HCT116 (cell line): ENCODE measurements at places on chromosomes 7 and 10.

- DNase-seq: no peak
Measured at GRCh38 chr10:43206391-43207235, 60.3 kb downstream of the RASGEF1A start.

DNA sequence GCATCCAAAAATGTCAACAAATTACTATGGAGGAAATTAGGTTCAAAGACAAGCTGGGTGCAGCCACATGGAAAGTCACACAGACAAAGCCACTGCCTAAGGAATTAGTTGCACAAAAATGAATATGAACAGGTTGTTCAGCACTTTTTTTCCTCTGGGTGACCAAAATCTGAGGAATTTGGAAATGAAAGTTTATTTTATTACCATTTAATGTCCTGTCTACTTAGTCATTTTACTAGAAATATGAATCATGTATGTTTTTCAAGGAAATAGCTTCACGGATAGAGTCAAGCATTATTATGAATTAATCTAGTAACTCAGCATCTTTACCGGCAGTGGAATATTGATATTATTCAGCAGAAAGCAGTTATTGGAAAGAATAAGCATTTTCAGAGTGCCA lies 106.3 kb downstream of the ANK3 start:
- DNase-seq: no peak

DNA sequence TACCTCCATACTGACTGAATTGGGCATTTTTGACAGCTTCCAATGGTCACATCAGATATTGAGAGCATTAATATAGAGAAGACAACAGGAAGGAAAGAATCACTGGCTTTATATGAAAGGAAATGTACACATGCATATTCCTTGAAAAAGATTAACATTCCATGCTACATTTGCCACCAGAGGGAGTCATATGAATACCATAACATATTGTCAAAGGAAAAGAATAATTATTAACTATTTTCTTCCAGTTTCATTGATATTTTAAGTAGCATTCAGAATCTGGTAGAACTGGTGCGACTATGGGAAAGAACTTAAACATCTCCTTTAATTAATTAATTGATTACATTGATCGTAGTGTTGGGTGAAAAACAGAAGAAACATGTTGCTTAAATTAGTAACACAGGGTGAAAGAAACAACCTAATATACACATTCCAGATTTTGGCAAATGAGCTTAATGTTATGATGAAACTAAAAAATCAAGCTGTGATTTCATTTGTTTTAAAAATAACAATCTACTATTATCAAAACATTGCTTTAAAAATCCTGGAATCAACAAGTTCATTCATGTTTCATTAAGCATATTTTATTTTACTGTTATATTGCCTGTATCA lies 71.5 kb downstream of the GPR85 start:
- DNase-seq: peak; percentile 27

GRCh38 chr7:74379938-74380337 lies 73.8 kb upstream of the GTF2IRD1 start:
- no peak for DNase-seq

GRCh38 chr10:61789031-61789430 lies 112.5 kb upstream of the ARID5B start:
- no peak for DNase-seq

GRCh38 chr10:69348816-69349541 lies 67.7 kb downstream of the TACR2 start:
- DNase-seq: no peak

GRCh38 chr7:107230334-107230733 lies 61.5 kb downstream of the HBP1 start:
- no peak for DNase-seq

DNA sequence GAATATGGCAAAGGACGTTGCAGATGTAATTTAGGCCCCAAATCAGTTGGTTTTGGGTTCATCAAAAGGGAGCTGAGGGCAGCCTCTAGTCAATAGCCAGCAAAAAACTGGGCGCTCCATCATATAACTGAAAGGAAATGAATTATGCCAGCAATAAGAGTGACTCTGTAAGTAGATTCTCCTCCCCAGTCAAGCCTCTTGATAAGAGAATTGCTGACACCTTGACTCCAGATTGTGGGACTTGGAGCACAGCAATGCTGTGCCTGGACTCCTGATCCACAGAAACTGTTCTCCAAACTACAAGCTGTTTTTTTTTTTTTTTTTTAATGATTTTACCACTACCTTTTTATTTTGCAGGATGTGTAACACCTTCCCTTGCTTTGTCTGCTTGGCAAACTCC lies 25.5 kb downstream of the ZFAND4 start:
- no peak for DNase-seq

- DNase-seq: no peak
Measured at GRCh38 chr7:118286131-118286530, 61.6 kb downstream of the ANKRD7 start.

DNA sequence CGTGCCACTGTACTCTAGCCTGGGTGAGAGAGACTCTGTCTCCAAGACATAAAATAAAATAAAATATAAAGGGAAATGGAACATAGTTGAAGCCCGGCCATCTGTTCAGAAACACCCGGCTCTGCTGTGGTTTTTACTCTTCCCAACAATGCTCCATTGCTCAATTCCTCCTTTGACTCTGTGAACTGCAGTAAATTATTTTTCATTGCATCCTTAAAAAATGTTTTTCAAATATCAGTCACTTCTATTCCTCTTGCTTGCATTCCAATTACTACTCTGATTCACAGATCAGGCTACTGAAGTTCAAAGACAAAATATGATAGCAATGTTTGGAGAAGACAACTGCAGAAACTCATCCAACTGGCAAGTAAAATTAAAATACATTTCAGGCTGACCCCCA lies 983.0 kb downstream of the SORCS1 start:
- no peak for DNase-seq

DNA sequence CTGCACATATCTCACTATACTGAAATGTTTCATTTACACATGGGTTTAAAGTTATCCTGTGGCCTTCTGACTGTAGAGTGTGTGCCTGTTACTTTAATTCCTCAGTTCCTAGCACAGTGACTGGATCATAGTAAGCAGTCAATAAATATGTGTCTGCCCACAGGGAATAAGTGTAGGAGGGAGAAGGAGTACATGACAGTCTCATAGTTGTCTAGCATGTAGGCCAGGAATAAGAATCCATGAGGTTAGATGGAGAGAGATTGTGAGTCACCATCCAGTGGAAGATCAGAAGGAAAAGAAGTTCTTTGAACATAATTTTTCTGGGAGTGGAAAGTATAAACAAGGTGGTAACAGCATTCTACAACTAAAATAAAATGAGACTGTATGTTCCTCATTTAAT lies 36.6 kb upstream of the SEMA3A start:
- DNase-seq: no peak

GRCh38 chr10:12103802-12104201 lies 25.7 kb upstream of the SEC61A2 start:
- DNase-seq: no peak

GRCh38 chr7:76292213-76292573 lies 10.3 kb upstream of the HSPB1 start:
- DNase-seq: no peak

GRCh38 chr7:119270644-119271043 lies 1002.3 kb upstream of the KCND2 start:
- DNase-seq: no peak

DNA sequence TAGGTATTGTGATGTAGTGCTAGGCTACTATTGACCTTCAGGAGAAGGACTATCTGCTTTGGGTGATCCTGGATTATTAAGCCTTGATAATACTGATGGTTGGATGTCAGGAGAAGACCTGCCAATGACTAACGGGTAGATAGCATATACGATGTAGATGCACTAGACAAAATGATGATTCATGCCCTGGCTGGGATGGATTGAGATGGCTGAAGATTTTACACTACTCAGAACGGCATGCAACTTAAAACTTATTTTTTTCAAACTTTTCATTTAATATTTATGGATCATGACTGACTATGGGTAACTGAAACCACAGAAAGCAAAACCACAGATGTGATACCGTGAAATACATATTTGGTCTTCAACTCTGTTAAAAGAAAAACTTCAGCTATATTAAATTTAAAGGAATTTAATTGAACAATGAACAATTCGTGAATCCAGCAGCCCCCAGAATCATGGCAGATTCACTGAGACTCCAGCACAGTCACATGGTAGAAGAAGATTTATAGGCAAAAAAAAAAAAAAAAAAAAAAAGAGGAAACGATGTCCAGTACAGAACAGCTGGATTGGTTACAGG lies 124.6 kb upstream of the CDK13 start:
- no peak for DNase-seq

- DNase-seq: no peak
Measured at GRCh38 chr10:130418731-130419130, 282.5 kb downstream of the GLRX3 start.

DNA sequence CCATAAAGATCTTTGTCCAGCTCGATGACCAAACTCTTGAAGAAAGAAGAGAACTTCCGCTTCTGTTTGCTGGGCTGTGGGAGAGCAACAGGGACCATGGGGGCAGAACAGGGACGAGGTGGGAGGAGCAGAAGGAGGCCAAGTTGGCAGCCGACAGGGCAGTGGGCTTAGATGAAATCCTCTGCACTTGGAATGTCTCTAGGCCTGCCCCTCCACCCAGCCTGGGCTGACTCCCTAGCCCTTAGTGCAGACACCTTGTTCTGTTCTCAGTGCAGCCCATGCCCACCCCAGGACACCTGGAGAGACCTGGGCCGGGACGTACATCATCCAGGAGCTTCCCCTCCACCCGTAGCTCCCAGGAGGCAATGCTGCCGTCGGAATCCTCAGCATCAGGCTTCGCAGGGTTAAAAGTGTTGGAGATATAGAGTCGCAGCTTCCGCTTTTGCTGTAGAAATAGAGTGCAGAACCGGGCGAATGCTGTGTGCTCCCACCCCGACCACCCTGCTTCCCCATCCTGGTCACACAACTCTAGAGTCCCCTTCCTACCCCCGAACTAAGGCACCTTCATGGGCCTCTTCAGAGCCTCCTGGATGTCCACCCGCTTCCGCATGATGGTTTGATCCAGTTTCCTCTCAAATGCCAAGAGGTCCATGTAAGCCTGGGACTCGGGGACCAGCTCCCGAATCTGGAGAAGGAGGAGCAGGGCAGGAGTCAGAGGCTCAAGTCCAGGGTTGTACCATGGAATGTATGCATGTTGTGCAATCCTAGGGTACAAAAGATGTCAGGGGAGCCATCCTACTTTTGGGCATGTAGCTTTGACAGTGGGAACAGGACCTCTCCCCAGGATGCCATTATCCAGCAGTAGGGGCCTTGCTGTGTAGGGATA lies 6.1 kb downstream of the SMARCD3 start:
- DNase-seq: no peak

DNA sequence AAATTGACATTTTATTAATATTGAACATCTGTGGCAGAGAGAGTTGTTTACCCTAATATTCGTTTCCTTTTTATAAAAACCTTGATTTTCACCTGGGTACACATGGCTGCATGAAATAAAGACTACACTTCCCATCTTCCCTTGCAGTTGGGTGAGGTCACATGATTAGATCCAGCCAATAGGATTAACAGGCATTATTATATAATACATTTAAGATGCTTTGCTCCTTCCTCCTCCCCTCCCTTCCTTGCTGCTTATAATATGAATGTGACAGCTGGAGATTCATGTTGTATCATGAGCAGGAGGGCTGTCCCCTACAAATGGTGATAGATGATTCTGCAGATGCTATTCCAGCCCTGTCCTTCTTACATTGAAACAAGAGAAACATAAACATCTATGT lies 146.6 kb downstream of the SH2D4B start:
- DNase-seq: peak; percentile 70

DNA sequence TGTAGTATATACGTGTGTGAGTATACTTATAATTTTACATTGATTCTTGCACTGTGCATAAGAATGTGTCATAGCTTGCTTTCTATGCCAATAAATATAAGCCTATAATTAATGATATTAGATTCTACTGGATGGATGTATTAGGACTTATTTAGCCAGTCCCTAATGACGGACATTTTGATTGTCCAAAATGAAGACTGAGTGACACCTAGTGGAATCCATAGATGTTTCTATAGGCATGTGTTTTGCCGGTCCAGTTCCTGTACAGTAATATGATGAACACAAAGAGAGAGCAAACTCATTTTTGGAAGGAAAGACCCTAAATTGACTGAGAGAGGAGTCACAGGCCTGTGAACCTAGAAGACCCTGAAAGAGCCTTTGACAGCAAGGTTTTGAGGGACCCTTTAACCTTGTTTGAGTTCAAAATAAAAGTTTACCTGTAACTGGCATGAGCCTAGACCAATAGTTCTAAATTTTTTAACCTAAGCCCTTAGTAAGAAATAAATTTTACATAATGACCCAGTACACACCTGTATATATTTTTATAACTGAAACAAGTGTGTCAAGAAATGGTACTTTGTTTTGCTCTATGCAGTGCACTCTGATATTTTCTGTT lies 42.4 kb upstream of the AGBL3 start:
- DNase-seq: peak; percentile 19

DNA sequence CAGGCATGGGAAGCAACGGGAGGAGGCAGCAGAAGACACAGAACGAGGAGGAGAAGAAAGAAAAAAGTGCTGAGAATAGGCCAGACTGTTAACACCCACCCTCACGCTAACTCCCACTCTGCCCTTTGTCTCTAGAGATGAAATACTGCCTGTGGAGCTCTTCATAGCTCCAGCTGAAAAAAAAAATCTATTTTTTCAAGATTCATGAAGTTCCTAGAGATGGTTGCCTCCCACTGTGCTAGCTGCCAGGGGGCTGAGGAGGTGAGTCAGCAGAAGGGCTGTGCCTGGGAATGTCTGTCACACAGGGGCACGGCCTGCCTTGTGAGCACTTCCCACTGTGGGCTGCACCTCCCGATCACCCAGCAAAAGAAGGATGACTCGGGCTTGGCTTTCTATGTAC lies 144.5 kb downstream of the RNF216 start:
- no peak for DNase-seq

- no peak for DNase-seq
Measured at GRCh38 chr7:22442187-22442881, 57.7 kb downstream of the STEAP1B start.

DNA sequence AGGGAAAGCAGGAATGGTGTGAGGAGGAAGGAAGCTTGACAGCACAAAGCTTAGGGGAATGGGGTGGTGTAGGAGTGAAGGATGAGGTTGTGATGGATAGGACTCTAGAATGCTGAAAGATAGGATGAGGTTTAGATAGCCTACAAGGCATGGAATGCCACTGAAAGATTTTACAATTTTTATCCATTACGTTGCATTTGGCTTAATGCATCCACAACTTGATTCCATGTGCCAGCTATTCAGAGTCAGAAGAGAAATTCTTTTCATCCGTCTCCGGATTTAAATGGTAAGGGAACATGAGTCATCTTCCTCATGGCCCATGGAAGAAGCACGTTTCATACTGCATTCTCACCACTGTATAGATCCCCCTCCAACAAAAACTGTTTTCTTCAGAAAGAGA lies 212.4 kb upstream of the BMPER start:
- no peak for DNase-seq

GRCh38 chr10:14276210-14276609 lies 54.5 kb downstream of the FRMD4A start:
- no peak for DNase-seq

DNA sequence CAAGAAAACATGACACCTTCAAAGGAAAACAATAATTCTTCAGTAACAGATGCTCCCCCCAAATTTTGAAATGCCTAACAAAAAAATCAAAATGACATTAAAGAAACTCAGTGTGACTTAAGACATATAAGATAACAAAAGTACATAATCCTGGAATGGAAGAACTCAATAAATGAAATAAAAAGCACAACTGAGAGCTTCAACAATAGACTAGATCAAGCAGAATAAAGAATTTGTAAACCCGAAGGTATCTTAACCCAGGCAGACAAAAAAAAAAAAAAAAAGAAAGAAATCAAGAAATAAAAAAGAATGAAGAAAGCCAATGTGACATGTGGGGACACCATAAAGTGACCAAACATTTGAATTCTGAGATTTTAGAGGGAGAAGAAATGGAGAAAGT lies 27.7 kb upstream of the LRRD1 start:
- no peak for DNase-seq

- DNase-seq: no peak
Measured at GRCh38 chr7:127347567-127348246, 44.8 kb downstream of the ZNF800 start.
